ENCODE measurements at places on chromosomes 7 and 10.

- peak; percentile 61 for DNase-seq
Measured at GRCh38 chr7:18345641-18346234, 149.8 kb upstream of the HDAC9 start.

GRCh38 chr7:21773326-21773725, 172.4 kb downstream of the CDCA7L start:
- DNase-seq = no peak

DNA sequence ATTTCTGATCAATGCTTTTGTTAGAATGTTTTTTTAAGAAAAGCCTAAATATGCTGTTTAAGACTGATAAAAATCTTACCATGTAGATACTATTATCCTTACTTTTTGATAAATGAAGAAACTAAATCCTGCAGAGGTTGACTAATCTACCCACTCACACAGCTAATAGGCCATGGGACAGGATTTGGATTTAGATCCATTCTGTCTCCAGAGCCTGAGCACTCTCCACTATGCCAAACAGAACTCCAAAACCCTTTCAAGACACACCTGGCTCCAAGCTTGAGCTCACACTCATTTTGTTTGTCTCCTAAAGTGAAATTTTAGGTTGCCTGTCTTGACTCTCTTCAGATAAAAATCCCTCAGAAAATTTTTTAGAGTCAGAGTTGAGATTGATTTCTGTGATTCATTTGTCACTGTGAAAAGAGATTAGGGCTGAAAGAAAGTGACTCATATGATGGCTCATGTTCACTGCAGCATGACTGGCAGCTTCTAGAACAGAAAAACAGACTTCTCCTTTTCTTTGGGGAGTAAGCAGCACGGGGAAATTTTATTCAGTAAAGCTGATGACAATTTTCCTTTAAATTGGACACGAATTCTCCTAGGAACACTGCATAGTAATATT, 132.3 kb upstream of the POT1 start:
- peak; percentile 76 for DNase-seq

GRCh38 chr10:85864173-85864549, 502.4 kb downstream of the GRID1 start:
- DNase-seq = no peak

DNA sequence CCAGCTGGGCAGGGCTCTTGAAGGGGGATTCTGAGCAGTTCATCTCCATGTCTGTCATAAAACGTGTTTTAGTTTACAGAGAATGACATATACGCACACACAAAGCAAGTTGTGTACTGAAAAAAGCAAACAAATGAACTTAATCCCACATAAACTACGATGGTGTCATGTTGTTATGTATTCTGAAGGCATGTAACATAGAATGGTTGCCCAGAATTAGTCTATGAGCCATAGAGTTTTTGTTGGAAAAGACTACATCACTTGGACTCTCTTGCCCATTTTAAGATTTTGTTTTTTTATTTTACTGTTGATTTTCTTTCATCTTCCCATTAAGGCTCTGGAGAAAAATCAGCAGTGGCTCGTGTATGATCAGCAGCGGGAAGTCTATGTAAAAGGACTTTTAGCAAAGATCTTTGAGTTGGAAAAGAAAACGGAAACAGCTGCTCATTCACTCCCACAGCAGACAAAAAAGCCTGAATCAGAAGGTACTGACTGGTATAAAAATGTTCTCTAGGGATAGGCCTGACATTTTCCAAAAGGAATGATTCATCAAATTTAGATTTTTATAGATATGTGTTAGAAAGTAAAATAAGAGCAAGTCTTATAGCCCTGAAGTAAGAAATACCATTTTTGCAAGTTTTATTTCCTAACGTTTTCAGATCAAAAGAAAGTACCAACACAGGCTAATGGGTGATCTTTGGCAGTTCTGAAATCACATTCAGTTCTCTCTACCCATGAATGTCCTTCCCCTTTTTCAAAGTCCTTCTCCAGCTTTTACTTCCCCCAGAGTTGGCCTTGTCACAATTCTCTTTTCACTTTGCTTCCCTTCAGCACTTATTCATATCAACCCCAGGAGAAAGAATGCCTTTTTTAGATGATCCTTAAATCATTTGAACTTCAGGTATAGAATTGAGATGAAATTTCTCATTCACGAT, 18.9 kb downstream of the CEP55 start:
- peak; percentile 84 for DNase-seq

DNA sequence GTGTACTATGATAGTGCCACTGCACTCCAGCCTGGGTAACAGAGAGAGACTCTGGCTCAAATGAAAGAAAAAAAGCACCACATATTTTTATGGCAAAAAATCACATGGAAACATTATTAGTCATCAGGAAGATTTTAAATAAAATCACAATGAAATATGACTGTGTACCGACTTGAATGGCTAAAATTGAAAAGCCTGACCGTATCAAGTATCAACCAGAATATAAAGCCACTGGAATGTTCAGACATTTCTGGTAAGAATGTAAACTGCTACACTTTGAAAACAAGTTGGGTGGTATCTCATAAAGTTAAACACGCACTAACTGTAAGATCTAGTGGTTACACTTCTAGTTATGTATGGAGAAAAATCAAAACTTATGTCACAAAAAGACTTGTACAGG, 306.7 kb upstream of the MBL2 start:
- DNase-seq = no peak

- DNase-seq = no peak
Measured at GRCh38 chr7:41287559-41288335, 415.1 kb downstream of the INHBA start.

DNA sequence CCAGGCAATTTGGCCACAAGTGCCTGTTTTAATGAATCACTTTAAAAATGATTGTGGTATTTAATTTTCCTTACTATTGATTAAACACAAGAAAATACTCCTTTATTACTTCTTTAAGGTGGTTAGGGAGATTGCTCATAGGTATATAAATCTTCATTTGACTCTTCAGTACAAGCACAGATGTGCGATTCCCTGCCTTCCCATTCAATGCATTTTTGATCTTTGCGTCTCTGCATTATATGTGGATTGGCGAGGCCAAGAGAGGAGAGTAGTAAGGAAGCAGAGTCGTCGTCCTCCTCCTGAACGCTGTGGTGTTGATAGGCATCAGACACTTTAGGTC, 683.7 kb downstream of the LRMDA start:
- DNase-seq = no peak

DNA sequence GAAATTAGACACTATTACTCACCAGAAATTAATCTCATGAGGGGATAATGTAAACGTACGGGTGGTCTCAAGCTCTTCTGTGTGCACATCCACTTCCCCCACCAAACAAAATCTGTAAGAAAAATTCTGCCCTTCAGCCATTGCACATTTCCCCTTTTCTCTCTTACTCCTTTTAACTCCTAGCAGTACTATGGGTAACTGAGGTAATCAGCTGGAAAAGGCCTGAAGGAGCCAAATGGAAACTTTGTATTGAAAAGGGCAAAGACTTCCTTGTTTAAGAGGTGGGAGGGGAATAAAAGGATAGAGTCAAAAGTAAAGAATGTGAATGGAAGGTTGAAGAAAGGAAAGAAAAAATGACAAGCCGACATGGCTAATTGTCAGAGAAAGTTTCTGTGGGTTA, 273.8 kb downstream of the RNLS start:
- DNase-seq = no peak

- DNase-seq = no peak
Measured at GRCh38 chr7:117163101-117163500, 159.8 kb downstream of the WNT2 start.

GRCh38 chr10:76454506-76455140, 1023.2 kb downstream of the LRMDA start:
- peak; percentile 73 for DNase-seq

DNA sequence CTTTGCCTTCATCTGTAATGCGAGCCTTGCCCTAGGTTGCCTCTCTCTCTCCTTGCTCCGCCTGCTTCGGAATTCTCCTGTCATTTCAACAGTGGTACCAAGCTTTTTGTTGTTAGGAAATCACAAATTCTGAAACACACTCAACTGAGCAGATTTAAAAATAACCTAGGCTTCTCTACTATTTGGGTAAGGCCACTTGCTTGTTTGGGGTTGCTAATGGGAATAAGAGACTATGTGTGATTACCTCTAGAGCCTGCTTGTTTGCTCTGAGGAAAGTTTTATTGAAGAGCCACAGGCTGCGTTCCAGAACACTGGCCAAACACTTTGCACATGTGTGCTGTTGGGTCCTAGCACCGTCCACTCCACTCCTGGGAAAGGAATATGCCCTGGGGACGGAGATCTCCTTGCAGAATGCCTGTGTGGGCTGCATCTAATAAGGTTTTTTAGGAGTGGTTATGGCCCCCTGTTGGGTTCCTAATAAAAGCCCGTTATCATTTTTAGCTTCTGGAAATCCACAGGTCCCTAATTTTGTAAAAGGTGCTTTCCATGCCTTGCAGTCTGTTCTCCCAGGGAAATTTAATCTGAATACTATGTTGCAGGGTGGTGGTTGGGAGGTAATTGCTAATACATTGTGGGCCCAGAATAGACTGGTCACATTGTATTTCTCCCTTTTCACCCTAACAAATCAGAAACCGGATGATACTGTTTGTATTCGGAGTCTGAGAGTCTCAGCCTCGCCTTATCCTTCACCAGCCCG, 68.7 kb upstream of the KLF6 start:
- DNase-seq = no peak

DNA sequence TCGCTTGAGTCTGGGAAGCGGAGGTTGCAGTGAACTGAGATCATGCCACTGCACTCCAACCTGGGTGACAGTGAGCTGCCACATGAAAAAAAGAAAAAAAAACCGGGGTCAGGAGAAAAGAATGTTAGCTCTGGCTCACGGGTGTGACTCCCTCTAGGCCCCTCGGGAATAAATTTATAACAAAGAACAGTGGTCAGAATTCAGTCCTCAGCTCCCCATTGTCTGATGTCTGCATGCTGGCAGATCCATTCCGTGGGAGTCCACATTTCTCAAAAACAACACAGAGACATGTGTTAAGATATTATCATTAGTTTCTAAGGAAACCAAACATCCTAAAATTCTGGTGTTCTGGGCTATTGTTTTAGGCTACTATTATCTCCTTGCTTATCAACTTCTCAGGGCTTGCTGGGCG, 90.6 kb downstream of the MARCHF5 start:
- no peak for DNase-seq

GRCh38 chr7:82723411-82723810, 279.8 kb upstream of the CACNA2D1 start:
- no peak for DNase-seq

- DNase-seq = no peak
Measured at GRCh38 chr7:134176037-134176350, 48.9 kb downstream of the LRGUK start.

- DNase-seq = no peak
Measured at GRCh38 chr10:126081841-126082466, 185.6 kb downstream of the FANK1 start.

GRCh38 chr7:50594734-50595485, 29.7 kb upstream of the DDC start:
- DNase-seq = no peak

- no peak for DNase-seq
Measured at GRCh38 chr7:35241884-35242283, 12.0 kb downstream of the TBX20 start.

GRCh38 chr7:117445206-117445605, 17.9 kb upstream of the ASZ1 start:
- DNase-seq = no peak

DNA sequence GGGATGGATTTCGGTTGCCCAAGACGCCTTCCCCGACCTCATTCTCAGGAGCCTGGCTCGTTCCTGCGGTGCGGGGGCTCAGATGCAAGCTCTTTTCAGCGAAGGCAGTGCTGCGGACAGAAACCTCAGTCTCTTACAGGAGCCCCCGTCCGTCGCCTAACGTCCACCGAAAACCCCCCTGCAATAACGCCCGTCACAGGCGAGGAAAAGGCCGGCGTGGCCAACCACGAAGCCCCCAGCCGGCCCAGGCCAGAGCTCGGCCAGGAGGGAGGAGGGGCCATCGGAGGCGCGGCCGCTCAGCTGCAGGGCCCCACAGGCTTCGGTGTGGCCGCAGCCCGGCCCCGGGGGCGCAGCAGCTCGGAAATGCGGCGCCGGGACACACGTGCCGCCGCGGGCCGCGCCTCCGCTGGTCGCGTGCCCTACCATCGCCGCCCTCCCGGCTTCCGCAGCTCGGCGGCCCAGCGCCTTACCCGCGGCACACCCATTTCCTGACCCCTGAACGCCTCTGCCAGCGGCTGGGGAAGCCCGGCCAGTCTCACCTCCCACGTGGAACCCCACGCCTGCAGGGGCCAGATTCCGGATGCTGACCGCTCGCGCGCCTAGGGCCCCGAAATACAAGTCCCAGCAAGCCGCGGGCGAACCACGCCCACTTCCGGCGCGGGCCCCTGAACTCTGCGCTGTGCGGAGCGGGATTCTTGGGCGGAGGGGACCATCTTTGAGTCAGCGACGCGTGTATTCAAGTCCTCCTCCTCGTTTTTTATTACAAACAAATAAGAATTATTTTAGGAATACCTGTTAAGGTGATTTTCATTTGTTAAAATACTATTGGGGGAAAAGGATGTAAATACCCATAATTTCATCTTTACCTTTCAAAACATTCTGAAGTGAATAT, at the start of gene ZNF239:
ZNF239 (minus strand) TSS at position 616 of the 892 bp plus-strand sequence. CDS start 16,537 bp downstream, outside the sequence.
- peak; percentile 86 for DNase-seq

GRCh38 chr10:56561336-56561735, 200.3 kb upstream of the ZWINT start:
- no peak for DNase-seq

DNA sequence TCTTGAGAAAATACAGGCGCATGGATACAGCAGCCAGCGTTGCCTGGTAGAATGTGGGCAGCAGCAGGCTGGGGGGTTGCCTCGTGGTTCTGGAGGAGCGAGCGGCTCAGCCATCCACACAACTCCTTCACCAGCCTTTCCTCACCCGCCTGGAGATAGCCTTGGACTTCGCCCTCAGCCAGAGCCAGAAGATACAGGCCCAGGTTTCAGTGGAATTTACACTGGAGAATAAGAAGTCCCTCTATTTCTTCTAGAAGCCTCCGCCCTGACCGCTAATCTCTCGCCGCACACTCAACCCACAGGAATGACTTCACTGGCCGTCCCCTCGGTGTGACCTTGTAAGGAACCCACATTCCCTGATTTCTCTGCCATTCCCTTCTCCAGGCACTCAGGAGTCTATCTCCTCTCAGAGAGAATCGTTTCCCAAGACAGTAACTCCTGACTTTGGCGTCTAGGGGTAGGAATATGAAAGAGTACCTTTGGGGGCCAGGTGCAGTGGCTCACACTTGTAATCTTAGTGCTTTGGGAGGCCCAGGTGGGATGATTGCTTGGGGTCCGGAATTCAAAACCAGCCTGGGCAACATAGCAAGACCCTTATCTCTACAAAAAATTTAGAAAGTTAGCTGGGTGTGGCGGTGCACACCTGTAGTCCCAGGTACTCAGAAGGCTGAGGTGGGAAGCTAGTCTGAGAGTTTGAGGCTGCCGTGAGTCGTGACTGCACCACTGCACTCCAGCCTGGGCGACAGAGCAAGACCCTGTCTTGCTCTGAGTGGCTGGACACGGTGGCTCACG, 52.0 kb upstream of the ECHDC3 start:
- no peak for DNase-seq

DNA sequence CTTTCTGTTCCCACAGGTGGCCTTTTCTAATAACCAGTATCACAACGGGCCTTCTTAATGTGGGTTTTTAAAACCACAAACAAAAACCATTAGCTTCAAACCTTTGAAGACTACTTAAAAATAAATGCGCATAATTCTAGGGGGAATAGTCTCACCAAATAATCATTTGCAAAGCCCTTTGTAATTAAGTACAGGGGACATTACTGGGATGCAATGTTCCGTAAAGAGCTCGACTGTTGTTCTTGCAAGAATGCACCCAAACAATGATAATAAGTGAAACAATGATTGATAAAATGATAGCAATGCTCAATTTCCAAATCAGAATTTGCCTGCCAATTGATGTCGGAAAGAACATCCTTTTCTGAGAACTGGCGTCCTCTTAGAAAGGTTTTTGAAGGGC, 589.1 kb upstream of the ADARB2 start:
- no peak for DNase-seq

- no peak for DNase-seq
Measured at GRCh38 chr7:152699079-152699478, 23.1 kb upstream of the XRCC2 start.
